Activated B cell treated with CpG ODN at 0.5 μM for 24 hours (primary cell): ENCODE measurements at places on chromosomes 7 and 10.

- no peaks in the 10 kb centered on the region for H3K27me3 ChIP-seq
- no peaks in the 10 kb centered on the region for H3K4me1 ChIP-seq
- no peak overlapping the region for H3K4me3 ChIP-seq
- no peak overlapping the region for H3K27ac ChIP-seq
- no peak for DNase-seq
Observed at GRCh38 chr10:66717231-66717981, 208.4 kb upstream of the LRRTM3 start.

- no peaks in the 10 kb centered on the region for H3K36me3 ChIP-seq
- DNase-seq = no peak
- no peaks in the 10 kb centered on the region for H3K4me1 ChIP-seq
Observed at GRCh38 chr10:52617346-52617745, 155.2 kb downstream of the MBL2 start.

DNA sequence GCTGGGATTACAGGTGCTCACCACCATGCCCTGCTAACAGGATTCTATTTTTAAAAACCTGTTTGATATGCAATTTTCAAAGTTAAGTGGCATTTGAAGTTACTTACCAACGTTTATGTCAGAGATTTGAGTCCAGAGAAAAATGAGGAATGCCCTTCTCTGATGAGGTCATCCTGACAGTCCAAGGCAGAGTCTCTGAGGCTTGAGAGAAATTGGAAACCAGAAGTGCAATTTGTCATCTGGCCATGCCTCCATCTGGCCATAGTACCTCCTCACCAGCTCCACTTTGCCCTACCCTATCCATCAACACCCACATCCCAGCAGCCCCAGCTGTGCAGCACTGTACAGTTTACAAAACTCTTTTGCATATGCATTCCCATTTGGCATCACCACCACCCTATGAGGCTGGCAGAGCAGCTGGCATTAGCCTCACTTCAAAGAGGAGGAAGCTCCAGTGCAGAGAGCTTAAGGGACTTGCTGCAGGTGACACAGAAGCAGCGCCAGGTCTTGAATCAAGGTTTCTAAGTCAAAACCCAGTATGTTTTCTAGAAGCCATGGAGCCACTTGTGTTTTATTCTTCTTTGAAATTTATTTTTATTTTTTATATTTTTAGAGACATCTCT, 54.5 kb upstream of the PDZD8 start:
- H3K27me3 ChIP-seq = peaks cover 6% of the 10 kb centered on the region
- H3K4me1 ChIP-seq = no peaks in the 10 kb centered on the region
- no peak overlapping the region for H3K4me3 ChIP-seq
- no peak for DNase-seq

DNA sequence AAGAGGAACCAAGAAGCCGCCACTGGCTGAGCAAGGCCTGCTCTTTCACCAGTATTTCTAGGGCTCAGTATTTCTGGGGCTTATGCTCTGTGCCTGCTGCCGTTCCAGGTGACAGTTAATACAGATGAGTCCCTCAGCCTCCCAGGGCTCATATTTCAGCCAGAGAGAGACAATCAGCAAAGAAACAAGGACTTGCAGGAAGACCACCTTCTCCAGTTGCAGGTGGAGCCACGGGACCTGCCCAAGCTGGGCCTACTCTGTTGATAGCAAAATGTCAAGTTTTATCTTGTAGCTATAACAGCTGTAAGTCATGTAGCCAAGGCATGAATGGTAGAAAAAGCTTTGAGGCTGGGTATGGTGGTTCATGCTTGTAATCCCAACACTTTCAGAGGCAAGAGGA, 42.7 kb downstream of the NPTX2 start:
- H3K27me3 ChIP-seq = no peaks in the 10 kb centered on the region
- DNase-seq = no peak
- no peak overlapping the region for H3K4me3 ChIP-seq
- no peaks in the 10 kb centered on the region for H3K4me1 ChIP-seq
- H3K36me3 ChIP-seq = no peaks in the 10 kb centered on the region
- H3K27ac ChIP-seq = no peak overlapping the region
